Esophagus squamous epithelium (tissue), 5 donors: ENCODE measurements at places on chromosomes 6 and 20.

- DNase-seq = no peak
These were observed 285.4 kb upstream of the FLRT3 start for GRCh38 chr20:14622796-14623195.

DNA sequence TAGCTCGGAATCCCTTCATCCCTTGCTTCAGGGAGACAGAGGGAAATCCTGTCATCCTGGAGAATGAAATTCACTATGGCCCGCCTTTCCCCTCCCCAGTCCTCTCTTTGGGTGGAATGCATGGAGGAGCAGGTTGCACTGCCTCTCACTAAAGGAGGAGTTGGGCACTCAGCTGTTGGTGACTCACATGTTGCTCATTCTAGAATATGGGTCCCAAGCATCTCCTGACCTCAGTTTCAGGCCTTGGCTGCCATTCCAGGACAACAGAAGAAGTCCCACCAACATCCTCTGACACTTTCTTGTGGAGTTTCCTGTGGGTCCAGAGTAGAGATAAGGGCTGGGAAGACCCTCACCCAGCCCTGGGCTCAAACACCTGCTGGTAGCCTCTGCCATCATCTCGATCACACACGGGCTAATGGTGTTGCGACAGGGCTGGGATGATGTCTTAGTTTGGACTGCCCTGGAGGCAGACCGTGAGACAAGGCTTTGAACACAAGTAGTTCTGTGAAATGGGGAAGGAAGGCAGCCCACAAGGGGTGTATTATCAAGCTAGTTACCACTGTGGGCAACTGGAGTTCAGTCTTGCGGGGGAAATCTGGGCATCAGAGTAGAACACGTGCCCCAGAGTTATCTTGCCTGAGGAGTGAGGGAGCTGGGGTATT lies 52.4 kb upstream of the RNF24 start:
- DNase-seq = no peak

- no peak for DNase-seq
These were observed 301.3 kb downstream of the TFAP2B start for GRCh38 chr6:51120016-51120415.

- DNase-seq = no peak
These were observed 957 bp upstream of the VEGFA start for GRCh38 chr6:43768983-43769525.

DNA sequence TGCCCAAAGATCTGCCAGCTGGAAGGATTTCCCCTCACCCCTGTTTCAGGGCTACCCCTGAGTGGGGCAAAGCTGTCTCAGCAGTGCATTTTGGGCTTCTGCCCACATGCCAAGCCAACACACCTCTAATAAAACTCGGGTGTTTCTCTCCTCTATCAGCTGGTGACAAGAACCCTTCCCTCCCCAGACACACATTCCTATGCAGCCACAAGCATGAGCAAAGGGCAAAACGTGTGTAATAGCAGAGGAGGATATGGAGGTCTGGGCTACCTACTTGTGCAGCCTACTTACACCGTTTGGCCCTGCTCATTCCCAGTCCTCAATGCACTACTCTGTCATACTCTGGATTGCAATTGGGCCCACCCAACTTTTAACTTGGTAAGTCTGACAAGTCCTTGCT lies 101.3 kb downstream of the IYD start:
- no peak for DNase-seq

DNA sequence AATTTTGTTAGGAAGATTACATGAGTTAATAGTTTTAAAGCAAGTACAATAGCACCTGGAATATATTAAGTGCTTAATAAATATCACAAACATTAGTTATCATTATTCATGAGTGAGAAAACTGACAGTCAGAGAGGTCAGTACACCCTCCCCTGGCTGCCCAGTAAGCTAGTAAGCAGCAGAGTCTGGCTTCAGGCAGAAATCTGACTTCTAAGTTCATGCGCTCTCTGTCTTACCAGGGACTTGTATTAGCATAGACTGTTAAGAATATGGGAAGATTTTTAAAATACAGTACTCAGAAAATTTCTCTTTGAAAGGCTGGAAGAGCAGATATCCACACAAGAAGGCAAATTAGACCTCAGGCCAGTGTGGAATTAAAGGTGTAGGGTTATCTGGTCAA lies 40.8 kb downstream of the BCAS1 start:
- DNase-seq = no peak

DNA sequence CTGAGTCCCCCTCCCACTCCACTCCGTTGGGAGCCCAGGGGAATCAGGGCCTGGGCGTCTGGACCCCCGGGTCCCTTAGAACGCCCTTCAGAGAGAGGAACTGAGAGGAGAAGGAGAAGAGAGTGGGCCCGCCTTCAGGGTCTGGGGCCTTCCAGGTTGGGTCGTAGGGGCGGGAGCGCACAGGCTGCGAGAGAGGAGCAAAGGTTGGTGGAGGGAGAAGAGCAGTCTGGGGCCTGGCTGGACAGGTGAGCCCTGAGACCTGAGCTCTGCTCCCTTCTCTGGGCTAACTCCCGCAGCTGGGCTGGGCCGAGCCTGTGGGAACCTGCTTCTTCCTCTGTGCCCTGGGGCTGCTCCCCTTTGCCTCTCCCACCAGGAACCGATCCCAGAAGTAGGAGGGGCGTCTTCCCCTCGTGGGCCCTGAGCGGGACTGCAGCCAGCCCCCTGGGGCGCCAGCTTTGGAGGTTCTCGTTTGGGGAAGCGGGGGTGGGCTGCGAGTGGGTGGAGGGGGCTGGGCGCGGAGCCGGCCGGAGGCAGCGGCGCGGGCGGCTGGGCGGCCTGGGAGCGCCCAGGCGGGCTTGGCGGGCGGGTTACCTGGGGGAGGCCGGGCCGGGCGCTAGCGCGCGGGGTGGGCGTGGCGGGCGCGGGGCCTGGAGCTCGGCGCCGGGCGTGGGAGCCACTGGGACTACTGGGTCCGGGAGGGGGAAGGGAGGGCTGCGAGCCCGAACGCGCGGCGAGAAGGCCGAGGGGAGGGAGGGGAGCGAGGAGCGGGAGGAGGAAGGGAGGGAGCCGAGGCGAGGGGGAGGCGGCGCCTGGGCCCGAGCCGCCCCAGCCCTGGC lies at the start of gene DDR1:
TSS of gene DDR1 (plus strand) at position 835 of the 836 bp plus-strand sequence. CDS start 4,211 bp downstream, outside the sequence.
- DNase-seq = no peak

DNA sequence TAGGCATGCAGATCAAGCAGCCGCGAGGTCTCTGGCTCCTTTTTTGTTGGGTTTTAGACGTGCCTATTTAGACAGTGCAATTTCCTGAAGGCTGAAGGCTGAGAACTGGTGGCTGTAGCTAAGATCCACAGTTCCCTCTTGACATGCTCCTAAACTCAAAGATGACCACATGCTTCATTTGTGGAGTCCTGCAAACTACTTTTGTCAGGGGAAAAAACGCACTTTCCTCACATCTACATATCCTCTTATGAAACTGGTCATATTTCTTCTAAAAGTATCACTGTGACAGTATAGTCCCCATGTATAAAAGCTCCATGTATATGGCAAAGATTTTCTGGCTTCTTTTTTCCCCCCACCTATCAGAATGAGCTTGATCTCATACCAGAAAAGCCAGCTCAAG lies 30.7 kb downstream of the LYRM4 start:
- DNase-seq = no peak

DNA sequence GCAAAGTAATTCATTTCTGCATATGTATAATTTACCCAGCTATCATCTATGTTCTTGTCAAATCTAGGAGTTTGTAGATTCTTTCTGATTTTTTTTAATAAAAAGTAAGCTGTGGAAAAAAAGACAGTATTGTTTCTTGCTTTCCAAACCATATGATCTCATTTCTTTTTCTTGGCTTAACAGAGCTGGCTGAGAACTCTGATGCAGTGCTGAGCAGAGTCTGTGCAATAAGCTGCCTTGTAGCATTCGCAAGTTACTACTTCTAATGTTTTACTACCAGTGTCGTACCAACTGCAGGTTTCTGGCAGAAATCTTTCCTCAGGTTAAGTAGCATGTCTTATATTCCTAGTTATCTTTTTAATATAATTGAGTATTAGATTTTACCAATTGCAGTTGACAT lies 15.6 kb downstream of the RRBP1 start:
- no peak for DNase-seq

- no peak for DNase-seq
These were observed 7.7 kb upstream of the SAMHD1 start for GRCh38 chr20:36959242-36959641.

DNA sequence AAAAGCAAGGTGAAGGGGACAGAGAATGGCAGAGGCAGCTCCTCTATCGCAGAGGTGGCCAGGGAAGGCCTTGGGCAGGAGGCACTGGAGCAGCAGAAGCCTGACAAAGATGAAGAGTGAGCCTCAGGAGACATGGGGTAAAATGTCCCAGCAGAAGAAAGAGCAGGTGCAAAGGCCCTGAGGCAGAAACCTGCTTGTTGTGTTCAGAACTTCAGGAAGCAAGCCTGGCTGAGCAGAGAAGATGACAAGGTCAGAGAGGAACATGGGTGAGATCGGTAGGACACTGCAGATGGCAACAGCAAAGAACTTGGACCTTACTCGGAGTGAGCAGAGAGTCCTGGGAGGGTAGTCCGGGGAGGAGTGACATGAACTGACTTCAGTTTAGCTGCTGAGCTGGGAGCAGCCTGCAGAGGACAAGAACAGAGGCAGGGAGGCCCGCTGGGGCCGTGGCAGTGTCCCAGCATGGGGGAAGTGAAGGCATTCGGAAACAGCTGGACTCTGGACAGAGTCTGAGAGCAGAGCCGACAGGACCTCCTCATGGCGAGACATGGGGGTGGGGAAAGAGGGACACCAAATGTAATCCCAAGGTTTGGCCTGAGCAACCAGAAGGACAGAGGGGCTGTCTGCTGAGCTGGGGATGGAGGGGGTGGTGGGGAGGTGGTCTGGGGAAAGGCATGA lies 106.3 kb downstream of the PREX1 start:
- no peak for DNase-seq

DNA sequence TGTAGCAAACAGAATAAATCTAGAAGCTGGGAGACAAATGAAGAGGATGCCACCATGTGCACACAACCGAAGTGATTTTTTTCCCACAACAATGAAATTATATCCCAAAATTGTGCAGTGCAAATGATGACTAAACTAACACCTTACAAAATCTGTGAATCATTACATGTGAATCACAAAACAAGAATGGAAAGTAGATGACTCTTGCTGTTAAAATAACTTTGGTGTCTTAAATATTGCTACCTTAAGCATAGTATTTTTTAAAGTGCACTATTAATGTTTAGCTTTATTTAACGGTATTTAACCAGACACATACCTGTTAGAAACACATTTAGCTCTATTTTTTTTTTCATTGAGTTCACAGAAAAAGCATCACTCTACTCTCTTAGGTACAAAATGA lies 190.8 kb downstream of the TBC1D32 start:
- no peak for DNase-seq

DNA sequence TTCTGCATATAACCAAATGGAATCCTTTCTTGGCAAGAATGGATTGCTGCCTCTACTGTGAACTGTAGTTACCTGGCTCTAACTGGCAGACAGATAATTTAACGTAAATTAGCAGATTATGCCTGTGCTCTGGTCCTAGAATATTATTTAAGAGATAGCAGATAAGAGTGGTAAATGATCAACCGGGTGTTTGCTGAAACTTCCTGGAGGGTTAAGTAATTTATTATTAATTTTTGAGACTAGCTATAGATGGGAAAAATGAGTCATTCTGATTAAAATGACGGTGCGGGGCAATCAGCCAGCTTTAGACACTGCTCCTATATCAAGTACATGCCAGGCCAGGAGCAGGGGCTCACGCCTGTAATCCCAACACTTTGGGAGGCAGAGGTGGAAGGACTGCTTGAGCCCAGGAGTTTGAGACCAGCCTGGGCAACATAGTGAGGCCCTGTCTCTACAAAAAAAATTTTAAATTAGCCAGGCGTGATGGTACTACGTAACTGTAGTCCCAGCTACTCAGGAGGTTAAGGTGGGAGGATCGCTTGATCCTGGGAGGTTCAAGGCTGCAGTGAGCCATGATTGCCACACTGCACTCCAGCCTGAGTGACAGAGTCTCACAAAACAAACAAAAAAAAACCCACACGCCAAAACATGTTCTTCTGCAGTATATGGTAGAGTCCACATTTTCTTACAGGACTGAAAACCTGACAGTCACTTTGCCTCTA lies 22.6 kb downstream of the B4GALT5 start:
- no peak for DNase-seq

DNA sequence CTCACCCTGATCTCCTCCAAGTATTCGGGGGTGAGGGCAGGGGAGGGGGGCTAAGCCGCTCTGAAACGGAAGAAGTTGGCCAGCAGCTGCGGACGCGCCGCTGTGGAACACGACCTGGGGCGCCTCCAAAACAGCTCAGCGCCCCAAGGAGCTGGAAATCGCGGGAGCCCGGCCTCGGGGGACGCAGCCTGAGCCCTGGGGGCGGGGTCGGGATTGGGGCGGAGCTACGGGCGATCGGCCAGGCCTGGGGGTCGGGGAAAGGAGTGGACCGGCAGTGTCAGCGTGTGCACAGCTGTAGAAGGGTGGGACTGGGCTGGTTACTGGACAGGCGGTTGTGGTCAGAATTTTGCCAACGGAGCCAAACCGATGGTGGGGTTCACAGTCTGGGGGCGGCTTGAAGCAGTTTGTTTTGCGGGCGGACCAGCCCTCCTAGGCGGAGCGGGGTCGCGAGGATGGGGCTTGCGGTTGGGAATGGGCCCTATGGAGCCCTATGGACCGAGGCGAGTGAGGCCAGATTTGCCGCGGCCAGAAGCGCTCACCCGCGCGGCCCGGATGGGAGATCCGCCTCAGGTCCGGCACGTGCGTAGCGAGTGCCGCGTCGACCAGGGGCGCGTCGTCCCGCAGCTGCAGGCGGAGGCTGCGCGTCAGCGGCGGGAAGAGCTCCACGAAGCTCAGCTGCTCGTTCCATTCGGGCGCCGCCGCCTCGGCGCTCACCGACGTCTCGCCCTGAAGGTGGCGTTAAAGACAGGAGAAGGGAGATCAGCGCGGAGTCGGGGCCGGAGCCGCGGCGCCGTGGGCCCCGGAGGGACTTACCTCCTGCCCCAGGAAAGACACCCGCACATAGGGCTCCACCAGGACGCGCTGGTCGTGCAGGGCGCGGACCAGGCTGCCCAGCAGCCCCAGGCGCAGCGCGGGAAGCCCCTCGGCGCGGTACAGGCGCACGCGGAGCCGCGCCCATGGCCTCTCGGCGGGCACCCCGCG lies 14.3 kb upstream of the SPAG4 start:
- no peak for DNase-seq

DNA sequence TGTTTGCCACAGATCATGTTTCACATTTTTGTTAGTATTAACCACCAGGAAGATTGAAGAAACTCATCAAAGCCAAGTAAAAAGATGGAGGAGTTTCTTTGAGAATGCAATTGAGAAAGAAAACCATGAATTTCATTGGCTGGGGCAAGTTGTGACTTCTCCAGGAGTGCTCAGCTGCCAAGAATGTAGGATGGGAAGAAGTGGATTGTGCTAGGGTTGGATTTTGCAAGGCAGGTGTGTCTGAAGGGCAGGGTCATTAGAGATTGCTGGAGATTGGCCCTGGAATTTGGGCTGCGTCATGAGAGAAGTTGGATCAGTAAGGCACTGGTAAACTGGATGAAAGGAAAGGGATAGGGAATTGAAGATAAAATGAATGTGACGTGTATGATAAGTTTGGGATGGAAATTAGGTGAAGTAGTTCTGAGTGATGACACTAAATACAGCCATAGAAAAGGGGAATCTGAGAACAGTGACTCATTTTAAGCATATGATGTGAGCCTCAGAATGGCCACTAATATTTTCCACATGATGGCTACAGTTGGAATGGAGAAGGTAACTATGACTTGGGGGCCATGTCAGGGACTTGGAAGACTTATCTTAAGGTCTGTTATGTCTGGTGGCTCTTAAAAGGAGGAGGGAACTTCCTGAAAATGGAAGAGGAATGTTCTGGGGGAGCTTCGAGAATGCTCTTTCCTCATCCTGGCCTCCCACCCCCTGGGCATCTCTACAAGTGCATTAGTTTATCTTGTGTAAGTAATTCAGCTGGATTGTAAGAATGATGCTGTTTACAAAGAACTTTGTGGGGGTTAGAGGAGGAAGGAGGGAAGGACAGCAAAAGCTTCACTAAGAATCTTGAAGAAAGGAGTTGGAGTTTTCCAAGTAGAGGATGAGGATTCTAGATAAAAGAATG lies 27.8 kb upstream of the ERVFRD-1 start:
- DNase-seq = no peak
